Activated T-cell treated with anti-CD3 and anti-CD28 coated beads for 1 hour (primary cell): ENCODE measurements at places on chromosomes 16 and 17.
A peak's percentile ranks its signal among the peaks of the same experiment; 100 is the strongest.

GRCh38 chr16:68993456-68993855, 112.0 kb upstream of the HAS3 start:
- no peak for DNase-seq

DNA sequence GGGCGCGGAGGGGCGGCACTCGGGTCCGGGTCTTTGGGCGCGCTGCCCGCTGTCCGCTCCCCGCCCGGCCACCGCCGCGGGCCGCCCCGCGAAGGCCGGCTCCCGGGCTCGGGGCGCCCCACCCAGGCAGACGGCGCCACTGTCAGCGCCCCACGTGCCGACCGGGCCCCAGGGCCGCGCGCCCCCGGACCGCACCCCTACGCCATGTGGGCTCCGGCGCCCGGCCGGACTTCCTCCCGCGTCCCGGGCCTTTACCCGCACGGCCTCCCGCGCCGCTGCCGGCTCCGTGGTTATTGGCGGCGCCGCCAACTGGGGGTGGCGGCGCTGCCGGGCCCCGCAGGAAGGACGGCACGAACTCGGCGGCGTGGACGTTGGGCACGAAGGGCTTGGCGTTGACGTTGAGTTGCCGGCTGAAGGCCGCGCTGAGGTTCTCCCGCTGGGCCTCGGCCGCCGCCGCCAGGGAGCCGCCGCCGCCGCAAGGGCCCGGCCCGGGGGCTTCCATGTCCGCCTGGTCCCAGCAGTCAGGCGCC, 577 bp downstream of the GSPT1 start:
- no peak for DNase-seq

DNA sequence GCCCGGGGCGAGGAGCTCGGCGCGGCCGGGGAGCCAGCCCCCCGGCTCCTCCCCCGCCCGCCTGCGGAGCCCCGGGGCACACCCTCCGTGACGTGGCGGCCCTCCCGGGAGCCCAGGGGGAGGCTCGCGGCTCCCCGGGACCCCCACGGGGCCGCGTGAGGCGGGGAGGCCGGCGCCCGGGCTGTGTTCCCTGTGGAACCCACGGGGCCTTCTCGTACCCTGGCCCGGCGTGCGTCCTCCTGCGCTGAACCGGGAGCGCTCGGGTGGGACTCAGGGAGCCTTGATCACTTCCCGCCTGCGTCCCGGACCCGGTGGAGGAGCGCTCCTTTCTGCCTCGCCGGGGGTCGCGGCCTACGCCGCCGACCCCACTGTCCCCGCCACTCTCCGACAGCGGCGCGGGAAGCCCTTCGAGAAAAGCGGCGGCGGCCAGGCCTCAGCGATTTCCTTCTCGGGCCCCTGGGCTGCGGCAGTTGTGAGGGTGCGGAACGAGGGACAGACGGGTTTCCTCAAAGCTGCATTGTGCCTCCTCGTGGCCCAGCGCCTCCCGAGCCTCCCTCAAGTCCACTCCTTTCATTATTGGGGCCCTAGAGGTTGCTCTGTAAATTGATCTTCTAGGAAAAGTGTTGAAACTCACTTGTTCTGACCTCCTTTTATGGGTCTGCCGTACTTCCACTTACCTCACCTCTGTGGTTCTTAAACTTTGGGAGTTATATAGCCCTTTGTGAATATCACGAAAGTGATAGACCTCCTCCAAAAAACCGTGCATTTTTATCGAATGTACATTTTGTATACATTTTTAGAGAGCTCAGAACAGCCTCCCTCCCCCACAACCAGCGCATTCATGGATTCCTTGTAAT, 597 bp downstream of the LIG3 start:
- peak; percentile 66 for DNase-seq

DNA sequence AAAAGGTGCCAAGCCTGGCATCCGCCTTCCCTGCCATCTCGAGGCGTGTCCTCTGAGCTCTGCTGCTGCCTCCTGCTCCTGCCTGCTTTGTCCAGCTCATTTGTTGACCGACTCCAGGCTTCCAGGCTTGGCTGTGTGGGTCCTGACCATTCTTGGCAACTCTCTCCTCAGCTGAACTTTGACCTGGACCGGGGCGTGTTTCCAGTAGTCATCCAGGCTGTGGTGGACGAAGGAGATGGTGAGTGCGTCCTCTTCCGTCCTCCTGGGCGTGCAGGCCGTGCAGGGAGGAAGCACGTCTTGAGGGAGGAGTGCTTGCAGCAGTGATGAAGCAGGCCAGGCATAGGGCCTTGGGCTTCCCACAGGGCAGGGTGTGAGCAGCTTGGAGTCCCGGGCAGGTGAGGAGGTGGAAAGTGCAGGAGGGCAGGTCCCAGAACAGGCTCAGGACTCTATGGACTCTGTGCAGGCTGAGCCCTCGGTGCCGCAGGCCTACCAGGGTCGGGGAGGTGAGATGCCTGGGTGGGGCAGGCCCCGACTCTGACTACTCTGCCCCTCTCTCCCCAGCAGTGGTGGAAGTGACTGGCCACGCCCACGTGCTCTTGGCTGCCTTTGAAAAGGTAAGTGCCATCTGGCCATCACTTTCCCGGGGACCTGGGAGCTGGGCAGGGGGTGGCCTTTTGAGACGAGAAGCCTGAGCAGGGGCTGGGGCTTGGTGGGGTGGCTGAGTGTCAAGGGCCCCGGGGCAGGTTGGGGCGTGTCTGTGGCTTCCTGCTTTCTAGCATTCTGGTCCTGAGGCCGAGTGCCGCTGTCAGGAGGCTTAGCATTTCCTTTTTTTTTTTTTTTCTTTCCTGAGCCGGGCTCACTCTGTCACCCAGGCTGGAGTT, 28.6 kb upstream of the NUDT16L1 start:
- peak; percentile 41 for DNase-seq

DNA sequence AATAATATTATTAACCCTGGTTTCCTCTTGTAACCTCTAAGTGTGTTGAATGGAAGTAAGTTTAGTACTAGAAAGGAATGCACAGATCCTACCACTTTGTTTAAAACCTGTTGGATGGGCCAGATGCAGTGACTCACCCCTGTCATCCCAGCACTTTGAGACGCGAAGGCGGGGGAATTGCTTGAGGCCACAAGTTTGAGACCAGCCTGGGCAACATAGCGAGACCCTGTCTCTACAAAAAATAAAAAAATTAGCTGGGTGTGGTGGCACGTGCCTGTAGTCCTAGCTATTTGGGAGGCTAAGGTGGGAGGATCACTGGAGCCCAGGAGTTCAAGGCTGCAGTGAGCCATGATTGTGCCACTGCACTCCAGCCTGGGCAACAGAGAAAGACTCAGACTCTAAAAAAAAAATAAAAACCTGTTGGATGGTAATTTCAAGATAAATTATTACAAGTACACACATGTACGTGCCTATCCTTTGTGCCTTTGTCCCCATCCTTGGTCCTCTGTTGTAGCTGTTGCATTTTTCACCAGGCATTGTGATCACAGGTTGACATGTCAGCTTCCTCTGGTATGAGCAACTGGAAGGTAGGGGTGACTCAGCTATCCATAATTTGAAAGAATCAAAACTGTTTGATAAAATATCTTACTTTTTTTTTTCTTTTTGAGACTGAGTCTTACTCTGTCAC, 30.7 kb upstream of the METTL9 start:
- no peak for DNase-seq

GRCh38 chr17:17824783-17825614, 11.8 kb downstream of the SREBF1 start:
- DNase-seq, result no peak

DNA sequence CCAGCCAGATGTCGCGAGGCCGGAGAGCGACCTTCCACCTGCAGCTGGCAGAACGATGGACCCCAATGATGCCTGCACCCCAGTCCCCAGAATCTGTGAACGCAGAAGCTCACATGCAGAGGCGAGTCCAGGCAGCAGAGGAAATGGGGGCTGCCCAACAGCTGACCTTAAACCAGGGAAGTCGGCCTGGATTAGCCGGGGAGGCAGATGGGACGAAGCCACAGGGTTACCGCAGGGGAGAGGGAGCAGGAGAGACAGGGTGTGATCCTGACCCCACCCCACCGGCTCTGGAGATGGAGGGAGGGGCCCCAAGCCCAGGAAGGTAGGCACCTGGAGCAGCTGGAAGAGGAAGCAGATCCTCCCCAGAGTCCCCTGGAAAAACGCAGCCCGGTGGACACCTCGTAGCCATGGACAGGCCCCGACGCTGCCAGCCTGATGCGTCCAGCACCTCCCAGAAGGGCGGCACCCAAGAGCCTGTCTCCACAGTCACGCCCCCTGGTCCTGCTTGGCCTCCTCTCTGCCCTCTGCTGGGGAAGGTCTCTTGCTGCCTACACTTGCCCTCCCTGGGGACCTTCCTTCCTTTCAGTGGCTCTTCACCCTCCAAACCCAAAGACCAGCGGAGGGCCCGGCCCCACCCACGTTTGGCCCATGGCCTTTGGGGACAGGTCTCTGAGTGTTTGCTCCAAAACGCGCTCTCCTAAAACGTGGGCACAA, 37.3 kb downstream of the PIEZO1 start:
- DNase-seq, result no peak

- no peak for DNase-seq
Observed at GRCh38 chr17:42122371-42123303, at the start of gene HSPB9. Gene HSPB9, plus strand, starts transcription at chr17:42122804. Its CDS starts 47 bp downstream, at chr17:42122851.

GRCh38 chr17:17058304-17058703, 16.0 kb downstream of the MPRIP start:
- no peak for DNase-seq
